ENCODE measurements at places on chromosomes 13 and 19. TPM values are rescaled to one million over a fixed set of nuclear protein-coding genes. Genes with fewer than 3 reads are reported as not detected.

The GMIP gene
- total RNA-seq = 12.4 TPM

The NLRP4 gene
- total RNA-seq = not detected

The ZNF536 gene
- not detected for total RNA-seq

The RGS9BP gene
- total RNA-seq = 1.7 TPM

The CARM1 gene
- 42.6 TPM for total RNA-seq

Measured in myocyte (in vitro differentiated cells).